ENCODE measurements at places on chromosomes 3 and 15.

GRCh38 chr3:63808633-63809032 is 10.5 kb upstream of the C3orf49 start:
- no peak for DNase-seq

DNA sequence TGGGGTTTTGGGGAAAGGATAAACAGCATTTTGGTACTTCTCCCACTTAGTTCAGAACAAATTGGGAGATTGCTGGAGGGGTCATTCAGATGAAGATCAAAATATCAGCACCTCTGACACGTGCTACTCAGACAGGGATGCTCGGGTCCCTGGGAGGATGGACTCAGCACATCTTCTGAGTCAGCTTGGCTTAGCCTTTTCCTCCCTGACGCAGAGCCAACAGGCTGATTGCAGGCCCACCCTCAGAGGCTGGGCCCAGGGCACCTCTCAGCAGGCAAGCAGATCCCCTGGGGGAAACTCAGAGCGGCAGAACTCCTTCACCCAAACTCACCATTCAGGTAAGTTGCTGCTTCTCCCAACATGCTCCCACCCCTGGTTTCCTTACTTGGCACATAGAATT is 304.9 kb downstream of the TLE3 start:
- DNase-seq = no peak

GRCh38 chr3:32495609-32496008 is 7.0 kb downstream of the CMTM6 start:
- DNase-seq = no peak

DNA sequence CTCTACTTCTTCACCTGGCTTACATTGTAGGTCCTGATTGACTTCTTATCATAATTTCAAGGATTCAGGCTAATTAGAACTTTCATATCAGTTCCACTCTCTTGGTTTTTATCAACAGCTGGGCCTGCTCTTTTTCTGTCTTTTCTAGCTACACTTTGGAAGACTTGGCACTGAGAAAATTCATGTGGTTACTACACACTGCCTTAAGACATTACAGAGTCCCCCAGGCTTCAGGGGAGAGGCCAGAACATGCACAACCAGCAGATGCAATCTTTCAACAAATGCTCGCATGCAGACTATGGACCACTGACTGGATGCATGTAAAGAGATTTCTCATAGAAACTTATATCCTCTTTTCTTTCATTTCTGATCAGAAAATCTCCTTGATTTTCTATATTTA is 423.5 kb downstream of the TUSC7 start:
- DNase-seq = no peak

DNA sequence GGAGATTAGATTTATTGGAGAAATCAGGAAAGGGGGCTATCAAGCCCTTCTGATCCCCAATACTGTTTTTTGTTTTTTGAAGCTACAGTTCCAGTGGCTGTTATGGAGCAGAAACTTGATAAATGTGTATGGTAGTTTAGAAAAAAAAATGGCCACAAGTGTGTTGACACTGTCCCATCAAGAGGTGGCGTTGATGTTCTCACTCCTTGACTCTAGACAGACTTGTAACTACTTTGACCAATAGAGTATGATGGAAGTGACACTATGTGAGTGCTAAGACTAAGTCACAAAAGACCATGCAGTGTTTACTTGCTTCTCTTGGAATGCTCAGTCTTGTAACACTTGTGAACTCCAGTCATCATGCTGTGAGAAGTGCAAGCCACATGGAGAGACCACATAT is 356.7 kb downstream of the PDCD6IP start:
- no peak for DNase-seq

DNA sequence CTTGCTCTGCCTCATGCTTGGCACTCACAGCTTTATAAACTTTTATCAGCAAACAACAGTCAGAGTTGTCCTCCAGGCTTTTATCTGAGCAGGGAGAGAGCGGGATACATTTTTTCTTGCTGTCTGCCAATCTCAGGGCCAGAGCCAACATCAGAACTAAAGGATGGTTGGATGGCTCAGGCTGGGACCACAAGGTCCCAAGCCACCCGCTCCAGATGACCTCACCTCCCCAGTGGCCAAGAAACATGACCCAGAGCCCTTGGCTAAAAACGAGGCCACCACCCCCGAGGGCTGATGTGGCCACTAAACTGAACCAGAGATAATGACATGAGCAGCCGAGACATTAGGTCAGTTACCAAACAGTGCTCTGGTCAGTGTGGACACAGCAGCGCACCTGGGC is 18.8 kb upstream of the SPATA12 start:
- no peak for DNase-seq

Data from activated T-helper 1 cell treated with Interleukin-2 at 50 U/mL for 16 hours (primary cell).